ENCODE measurements at places on chromosomes 6 and 20.

DNA sequence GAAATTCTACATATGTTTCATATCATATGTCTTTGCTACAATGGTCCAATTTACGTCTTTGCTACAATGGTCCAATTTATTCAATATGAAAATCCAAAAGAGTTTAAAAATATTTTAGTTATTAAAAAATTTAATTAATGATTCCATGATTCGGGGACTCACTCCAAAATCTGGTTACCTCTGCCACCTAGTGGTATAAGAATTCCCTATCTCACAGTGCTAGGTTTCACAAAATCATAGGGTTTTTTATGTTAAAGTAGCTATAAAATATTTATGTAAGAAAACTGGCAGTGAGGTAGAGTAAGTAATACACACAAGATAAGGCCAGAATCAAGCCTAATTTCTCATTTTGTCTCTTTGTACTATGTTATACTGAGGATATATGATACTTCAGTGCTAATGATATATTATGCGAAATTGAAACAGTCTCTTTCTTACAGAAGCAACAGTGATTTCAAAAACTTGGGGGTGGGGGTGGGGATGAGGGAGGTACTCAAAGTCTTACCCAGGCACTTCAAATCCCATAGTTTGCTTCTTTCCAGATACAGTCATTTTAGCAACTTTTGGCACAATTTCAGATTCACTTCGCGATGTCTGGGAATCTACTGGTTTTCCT lies 52.3 kb downstream of the HBS1L start:
- DNase-seq = no peak

- DNase-seq = no peak
Measured at GRCh38 chr6:151263967-151264366, 24.2 kb downstream of the AKAP12 start.

DNA sequence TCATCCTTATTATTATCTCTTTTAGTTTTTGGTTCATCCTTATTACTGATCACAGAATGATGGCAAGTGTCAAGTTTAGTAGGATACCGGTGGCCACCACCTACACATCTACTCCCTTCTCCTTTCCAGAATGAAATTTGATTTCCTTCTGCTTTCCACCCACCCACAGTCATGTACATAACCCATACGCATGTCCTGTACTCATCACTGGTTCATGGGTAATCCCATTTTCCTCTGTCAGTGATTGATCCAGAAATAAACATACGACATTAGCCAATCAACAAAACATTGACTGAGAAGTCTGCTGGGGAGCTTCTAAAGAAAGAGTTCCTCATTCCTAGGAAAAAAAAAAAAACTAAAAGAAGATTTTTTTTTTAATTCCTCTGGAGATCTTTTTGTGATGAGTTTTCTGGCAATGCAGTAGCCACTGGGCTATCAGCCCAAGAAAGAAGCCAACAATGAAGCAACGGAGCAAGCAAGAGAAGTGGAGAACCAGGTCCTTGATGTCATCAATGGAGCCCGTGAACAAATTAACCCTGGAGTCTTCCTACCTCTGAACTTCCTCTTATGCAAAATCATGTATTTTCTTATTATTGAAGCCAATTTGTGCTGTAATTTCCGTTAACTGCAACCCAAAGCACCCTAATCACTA lies 127.8 kb downstream of the TASP1 start:
- no peak for DNase-seq

DNA sequence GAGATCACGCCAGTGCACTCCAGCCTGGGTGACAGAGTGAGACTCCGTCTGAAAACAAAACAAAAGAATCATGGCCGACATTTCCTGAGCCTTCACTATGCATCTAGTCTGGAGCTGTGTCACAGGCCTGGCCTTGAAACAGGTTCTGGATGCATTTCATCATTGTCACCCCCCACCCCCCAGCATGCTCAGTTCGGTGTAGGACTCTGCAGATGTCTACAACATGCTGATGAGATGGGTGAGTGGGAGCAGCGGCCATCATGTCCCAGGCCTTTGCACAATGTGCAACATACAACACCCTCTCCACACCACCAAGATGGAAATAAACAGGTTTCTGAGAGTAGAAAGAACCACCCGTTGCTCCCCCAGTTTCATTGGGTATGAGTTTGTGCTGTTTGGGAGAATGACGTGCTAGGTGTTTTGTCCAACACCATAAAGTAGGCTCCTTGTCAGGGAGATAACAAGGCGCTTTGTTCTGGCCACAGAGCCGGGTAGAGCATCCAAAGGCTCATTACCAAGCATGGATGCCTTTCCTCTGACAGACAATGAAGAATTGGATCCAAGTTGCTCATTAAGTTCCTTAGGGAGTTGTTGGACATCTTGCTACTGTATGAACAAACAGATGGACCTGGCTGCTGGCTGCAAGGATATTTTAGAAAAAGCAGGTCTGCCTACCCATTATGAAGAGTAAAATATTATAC lies 22.1 kb downstream of the SNHG17 start:
- DNase-seq = no peak

DNA sequence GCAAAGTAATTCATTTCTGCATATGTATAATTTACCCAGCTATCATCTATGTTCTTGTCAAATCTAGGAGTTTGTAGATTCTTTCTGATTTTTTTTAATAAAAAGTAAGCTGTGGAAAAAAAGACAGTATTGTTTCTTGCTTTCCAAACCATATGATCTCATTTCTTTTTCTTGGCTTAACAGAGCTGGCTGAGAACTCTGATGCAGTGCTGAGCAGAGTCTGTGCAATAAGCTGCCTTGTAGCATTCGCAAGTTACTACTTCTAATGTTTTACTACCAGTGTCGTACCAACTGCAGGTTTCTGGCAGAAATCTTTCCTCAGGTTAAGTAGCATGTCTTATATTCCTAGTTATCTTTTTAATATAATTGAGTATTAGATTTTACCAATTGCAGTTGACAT lies 15.6 kb downstream of the RRBP1 start:
- no peak for DNase-seq

GRCh38 chr6:87606199-87606598 lies 16.3 kb downstream of the ORC3 start:
- DNase-seq = no peak

- no peak for DNase-seq
Measured at GRCh38 chr20:51500311-51500710, 42.2 kb downstream of the NFATC2 start.

GRCh38 chr6:160178271-160178670 lies 56.7 kb downstream of the SLC22A1 start:
- no peak for DNase-seq
